ENCODE measurements at places on chromosomes 12 and 14.
A peak's percentile ranks its signal among the peaks of the same experiment; 100 is the strongest.

DNA sequence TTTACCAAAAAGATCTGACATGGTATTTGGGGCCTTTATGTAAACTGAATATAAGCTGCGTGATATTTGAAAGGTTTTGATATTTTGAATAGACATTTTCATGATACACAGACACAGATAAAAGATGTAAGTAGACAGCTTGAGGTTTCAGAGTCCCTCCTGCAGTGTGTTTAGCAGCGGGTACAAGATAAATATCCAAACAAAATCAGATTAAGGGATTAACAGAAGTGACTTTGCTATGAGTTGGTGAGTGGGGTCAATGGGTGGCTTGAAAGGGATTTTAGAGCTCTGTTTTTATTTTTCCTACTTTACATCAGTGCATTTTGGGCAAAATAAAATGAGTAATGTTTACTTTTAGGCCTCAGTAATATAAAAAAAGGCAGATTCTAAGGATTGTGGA lies 84.1 kb downstream of the IGF1 start:
- DNase-seq, result no peak

DNA sequence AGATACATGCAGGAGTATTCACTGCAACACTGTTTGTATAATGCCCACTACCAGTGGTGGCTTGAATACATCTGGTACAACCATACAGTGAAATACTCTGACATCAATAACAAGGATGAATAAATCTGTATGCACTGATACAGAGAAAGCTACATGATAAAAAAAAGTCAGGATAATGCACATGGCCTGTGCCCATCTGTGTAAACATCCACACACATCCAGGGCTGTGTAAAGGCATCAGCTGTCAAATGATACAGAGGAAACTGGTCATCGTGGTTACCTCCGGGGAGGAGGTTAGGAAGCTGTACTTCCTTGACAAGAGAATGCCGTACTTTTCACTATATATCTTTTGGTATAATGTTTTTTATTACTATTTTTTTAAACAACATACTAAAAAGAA lies 176.6 kb downstream of the FOXN3 start:
- DNase-seq, result no peak

GRCh38 chr12:40033242-40033630 lies 72.6 kb downstream of the SLC2A13 start:
- DNase-seq, result no peak

DNA sequence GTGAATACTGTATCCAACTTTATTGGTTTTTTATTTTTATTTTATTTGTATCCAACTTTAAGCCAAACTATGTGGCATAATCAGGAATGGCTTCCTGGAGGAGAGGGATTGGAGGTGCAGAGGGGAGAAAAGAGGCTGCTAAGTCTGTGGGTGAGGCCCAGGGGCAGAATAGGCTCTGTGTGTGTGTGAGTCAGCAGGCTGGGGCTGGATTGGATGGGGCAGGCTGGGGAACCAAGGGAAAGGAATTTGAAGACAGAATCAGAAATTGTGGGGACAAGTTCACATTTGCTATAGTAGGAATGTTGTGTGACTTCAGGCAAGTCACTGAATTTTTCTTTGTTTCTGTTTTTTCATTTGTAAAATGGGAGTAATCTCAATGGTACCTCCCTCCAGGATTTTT lies 12.8 kb upstream of the RILPL1 start:
- peak; percentile 74 for DNase-seq

GRCh38 chr12:95553197-95553943 lies 2.1 kb upstream of the USP44 start:
- DNase-seq, result no peak

DNA sequence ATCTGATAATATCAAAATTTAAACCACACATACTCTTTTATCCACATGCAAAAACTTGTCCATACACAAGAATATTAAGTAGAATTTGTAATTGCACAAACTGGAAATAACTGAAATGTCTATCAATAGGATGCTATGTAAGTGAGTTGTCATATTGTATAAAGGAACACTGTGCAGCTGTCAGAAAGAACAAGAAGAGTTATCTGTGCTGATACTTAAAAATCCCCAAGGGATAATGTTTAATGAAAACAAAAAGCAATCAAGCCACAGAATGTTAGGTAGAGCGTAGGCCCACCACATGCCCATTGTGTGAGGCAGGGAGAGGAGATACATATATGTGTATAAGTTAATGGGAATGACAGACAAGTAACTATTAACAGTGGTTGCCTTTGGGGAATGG lies 25.9 kb upstream of the HIGD1C start:
- DNase-seq, result no peak

- DNase-seq, result no peak
Measured at GRCh38 chr14:79062226-79062625, 892.1 kb downstream of the NRXN3 start.

GRCh38 chr12:124398578-124399227 lies 103.8 kb downstream of the RFLNA start:
- DNase-seq, result no peak

- DNase-seq, result no peak
Measured at GRCh38 chr14:105568859-105569766, 42.7 kb downstream of the TMEM121 start.

DNA sequence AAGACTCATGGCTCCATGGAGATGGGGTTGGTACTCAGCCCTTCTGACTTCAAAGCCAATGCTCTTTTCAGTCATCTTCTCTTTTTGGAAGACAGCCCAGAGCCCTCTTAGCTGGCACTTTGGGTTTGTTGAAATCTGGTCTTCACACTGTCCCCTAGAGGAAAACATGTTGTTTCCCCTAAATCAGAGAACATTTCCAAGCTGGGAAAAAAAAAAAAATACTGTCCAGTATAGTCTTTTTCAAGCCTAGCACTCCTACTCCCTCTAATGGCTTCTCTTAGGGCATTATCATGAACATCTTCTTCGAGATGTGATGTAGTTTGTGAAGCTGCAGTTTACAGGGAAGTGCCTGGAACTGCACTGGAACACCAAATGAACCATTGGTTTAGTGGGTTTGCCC lies 3.0 kb upstream of the ZC3H14 start:
- peak; percentile 46 for DNase-seq

DNA sequence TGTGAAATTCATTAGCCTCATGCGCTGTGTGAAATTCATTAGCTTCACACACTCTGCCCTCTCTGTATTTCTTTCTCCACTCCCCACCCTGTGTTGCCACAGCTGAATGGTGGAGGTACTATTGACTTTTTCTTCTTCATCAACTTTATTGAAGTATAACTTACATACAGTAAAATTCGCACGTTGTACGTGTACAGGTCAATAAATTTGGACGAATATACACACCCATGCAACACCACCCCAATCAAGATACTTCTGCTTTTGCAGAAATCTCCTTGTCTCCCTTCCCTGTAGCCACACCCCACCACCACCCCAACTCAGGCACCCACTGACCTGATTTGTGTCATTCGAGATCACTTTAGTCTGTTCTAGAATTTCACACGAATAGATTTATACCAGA lies 51.8 kb downstream of the FBXL14 start:
- no peak for DNase-seq

DNA sequence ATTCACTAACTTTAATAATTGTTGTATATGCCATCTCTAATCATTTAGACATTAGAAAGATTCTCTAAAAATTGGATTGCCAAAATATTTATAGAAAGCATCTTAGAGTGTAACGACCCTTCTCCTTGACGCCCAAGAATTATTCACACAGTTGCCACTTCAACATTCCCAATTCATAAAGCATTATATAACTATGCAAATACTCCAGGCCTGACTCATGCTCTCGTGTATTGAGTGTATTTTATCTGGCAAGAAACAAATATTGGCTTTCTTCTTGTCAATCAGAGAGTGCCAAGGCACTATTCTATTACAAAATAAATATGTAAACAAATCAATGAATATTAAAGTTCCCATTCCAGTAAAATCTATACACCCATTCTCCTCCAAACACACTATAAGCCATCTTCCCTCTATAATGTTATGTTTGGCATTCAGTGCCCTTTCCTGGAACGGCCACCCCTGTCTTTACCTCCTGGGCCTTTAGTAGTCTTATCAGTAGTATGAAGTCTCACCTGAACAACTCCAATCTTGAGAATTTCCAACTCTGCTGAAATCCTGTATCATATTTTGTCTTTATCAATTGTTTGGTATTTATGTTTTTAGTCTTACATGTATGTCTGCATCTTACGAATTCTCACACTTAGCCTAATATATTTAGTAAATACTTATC lies 182.6 kb downstream of the PIK3C2G start:
- peak; percentile 13 for DNase-seq

DNA sequence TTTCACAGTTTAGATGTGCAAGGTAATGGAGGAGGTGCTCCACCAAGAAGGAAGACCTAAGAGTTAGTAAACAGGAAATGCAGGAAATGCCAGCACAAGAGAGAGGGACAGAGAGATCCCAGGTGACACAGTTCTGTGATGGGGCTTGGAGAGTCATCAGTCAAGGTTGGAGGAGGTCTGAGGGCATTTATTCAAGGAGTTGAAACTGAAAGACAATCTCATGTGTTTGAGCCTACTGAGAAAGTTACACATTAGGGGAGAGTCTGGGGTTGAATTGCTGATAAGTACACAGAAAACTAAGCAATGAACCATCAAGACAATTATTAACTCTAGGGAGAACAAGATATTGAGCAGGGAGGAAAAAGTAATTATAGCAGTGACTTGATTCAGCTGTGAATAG lies 138.5 kb downstream of the ANO6 start:
- DNase-seq, result no peak

DNA sequence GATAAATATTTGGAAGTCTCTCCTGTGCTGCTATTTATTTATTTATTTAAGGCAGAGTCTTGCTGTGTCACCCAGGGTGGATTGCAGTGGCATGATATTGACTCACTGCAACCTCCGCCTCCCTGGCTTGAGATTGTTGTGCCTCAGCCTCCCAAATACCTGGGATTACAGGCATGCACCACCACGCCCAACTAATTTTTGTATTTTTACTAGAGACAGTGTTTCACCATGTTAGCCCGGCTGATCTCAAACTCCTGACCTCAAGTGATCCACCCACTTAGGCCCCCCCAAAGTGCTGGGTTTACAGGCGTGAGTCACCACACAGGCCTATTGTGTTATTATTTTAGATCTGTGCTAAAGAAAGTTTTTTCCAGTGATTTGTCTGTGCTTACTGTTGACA lies 225.2 kb downstream of the CCER1 start:
- DNase-seq, result no peak

- DNase-seq, result no peak
Measured at GRCh38 chr12:47813511-47814196, 6.0 kb downstream of the HDAC7 start.

DNA sequence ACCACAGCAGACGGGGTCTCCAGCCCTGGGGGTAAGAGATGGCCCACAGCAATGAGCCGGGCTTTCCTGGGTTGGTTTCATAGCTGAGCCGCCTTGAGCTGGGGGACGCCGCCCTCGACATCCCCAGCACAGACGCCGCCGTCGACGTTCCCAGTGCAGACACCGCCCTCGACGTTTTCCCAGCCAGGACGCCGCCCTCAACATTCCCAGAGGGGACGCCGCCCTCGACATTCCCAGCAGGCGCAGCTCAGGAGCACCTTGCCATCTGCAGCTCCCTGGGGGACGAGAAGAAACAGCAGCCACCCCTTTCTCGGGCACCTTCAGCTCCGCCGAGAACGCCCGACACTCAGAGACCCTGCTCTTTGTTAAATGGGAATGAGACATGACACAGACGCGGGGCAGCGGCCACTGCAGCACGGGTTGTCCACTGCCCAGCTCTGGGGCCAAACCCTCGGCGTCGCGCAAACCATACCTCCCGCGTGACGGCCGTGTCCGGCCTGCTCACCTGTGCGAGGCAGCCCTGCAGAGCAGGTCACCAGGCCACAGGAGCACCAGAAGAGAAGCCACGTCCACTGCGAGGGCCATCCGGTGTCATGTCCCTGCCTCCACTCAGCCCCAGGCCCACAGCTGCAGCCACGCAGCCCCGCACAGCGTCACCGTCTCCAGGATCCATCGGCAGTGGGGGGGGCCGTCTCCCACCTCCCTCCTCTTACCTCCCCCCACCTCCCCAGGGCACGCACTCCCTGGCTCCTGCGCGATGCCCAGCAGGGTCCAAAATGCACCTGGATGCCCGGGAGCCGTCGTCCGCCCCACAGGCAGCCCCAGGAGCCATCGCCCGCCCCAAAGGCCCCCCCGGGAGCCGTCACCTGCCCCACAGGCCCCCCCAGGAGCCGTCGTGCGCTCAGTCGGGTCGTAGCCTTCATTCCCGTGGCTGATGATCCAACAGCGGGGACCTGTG lies 77.4 kb upstream of the GALNT9 start:
- no peak for DNase-seq

DNA sequence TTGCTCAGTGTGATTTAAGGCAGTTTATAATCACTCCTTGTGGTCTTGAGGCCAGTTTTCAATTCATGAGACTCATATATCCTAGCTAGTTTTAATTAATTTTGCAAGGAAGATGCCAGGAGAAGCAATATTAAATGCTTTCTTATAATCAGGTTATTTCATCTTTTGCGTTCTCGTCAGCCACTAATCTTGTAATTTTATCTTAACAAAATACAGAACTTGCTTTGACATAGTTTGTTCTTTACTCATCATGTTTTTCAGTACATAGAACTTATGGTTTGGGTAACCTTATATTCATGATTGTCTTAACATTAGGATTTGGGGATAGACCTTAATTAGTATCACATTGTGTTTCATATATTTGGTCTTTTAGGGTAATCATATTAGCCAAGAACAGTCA lies 76.0 kb downstream of the LIN52 start:
- DNase-seq, result no peak

GRCh38 chr14:70567791-70568190 lies 32.7 kb downstream of the MED6 start:
- peak; percentile 45 for DNase-seq

- DNase-seq, result no peak
Measured at GRCh38 chr14:105193916-105194782, 13.0 kb upstream of the NUDT14 start.

- DNase-seq, result peak; percentile 22
Measured at GRCh38 chr14:71372411-71372838, 465.2 kb downstream of the PCNX1 start.

DNA sequence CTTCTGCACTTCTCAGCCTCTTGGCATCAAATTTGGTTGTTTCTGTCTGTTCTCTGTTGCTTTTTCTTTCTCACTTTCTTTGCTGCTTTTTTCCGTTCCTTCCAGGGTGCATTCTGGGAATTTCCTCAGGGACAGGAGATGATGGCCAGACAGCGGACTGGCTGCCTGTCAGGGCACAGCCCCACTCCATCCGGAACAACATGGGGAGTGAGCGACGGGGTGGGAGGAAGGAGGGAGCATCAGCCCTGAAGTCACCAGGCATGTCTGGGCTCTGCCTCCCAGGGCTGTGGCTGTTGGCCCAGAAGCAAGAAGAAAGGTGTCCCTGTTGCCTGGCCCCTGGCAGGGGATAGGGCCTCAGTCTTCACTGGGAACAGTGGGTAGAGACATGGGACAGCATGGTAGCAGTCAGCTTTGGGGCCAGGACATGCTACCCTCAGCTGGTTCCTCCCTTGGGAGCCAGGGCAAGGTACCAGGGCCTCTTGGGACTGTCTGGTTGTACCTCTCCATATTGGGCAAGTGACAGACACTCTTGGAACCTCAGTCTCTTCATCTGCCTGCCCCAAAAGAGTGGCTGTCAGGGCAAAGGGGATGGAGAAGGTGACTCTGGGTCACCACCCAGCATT lies 8.6 kb downstream of the PGF start:
- DNase-seq, result peak; percentile 17

- DNase-seq, result peak; percentile 95
Measured at GRCh38 chr14:105363847-105364708, 34.3 kb upstream of the TEX22 start.
